Stimulated activated CD8-positive, alpha-beta memory T cell treated with anti-CD3 and anti-CD28 coated beads, Interleukin-4, amount 100 ng/mL, for 48 hours (primary cell): ENCODE measurements at places on chromosomes 2 and 18.
A peak's percentile ranks its signal among the peaks of the same experiment; 100 is the strongest.

- peak; percentile 40 for DNase-seq
These were observed 50.0 kb downstream of the CPO start for GRCh38 chr2:206989311-206989710.

DNA sequence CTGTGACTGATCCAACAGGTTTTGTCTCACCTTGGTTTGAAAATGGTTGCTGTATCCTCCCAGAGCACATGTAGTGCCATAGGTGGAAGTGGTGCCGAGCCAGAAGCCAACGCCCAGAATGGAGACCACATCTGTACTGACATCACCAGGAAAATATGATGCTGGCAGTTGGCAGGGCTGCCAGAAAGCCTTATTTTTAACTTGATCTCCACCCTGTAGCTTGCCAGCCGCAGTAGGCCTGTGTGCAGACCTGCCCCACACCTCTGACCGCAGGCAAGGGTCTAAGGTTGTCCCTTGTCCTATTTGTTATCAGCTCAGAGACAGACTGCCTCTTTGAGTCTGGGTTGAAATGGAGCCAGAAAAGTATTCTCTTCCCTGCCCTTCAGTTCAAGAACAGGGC, 123.5 kb upstream of the EML6 start:
- DNase-seq: no peak

GRCh38 chr18:31500051-31500688, 2.2 kb downstream of the DSG2 start:
- DNase-seq: no peak

GRCh38 chr2:160977376-160977775, 182.9 kb upstream of the TANK start:
- no peak for DNase-seq

GRCh38 chr18:76462326-76462694, 32.7 kb downstream of the ZNF516 start:
- no peak for DNase-seq

DNA sequence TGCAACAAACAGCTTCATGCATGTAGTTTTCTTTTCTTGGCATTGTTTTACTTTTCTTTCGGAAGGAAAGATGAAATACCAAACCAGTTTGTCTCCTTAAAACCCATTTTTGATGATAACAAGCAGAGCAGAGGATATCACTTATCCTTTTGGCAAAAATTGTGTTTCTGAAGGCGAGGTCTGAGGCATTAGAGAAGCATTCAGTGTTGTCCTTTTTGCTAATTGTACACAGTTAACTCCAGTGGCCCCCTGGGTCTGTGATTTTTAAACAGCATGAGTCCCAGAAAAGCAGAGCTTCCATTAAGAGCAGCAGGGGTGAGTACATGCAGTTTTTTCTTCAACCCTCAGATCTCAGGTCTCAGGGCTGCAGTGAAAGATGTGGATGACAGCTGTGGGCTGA, 41.3 kb downstream of the TTC39C start:
- DNase-seq: no peak

- no peak for DNase-seq
These were observed 51.9 kb downstream of the LAMA1 start for GRCh38 chr18:7065736-7066135.

DNA sequence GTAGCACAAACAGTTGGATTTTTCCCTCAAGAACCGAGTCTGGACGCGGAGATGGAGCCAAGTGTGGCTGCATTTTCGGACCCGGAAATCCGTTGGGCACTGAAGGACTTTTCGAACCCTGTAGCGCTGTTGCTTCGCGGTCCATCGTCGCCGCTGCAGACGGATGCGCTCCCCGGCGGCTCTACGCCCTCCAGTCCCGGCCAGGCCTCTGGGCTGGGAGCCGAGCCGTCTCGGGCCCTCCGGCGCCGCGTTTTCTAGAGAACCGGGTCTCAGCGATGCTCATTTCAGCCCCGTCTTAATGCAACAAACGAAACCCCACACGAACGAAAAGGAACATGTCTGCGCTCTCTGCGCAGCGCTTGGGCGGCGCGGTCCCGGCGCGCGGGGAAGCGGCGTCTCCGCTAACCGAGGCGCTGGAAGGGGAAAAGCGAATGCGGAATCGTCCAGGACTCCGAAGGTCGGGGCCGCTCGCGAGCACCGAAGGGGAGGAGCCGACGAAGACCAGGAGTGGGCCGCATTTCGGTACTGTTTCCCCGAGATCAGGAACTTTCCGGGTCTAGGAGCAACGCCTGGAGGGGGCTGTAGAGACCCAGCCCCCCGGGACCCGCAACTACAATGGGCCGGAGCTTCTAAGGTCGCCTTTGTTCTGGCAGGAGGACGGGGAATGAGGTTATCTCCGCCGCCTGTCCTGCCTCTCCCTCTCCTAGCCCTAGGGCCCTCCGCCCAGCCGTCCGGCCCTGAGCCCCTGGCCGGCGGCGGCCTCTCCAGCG, 3.2 kb downstream of the EMX1 start:
- DNase-seq: peak; percentile 56

GRCh38 chr18:53360501-53361443, 863.7 kb downstream of the MBD2 start:
- no peak for DNase-seq

DNA sequence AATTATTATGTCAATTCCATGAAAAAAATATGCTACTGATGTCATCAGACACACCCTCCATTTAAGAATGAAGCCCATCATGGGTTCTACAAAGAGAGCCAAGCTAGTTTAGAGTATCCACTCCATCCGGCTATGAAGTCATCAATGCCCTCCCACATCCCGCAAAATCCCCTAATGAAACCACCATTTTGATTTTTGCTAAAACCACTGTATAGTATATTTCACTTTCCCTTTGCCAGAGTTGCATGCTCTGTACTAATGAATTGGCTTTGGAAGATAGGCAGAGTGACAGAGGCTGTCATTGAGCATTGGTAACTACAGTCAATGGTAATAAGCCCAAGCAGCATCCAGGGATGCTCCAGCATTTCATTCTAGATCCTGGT, 118.6 kb downstream of the ANKRD44 start:
- DNase-seq: no peak

- no peak for DNase-seq
These were observed 113.7 kb downstream of the GATA6 start for GRCh38 chr18:22283116-22283395.

- no peak for DNase-seq
These were observed 156.6 kb downstream of the TMEFF2 start for GRCh38 chr2:192038110-192038509.

- no peak for DNase-seq
These were observed 376.5 kb downstream of the ALK start for GRCh38 chr2:29544917-29545316.

DNA sequence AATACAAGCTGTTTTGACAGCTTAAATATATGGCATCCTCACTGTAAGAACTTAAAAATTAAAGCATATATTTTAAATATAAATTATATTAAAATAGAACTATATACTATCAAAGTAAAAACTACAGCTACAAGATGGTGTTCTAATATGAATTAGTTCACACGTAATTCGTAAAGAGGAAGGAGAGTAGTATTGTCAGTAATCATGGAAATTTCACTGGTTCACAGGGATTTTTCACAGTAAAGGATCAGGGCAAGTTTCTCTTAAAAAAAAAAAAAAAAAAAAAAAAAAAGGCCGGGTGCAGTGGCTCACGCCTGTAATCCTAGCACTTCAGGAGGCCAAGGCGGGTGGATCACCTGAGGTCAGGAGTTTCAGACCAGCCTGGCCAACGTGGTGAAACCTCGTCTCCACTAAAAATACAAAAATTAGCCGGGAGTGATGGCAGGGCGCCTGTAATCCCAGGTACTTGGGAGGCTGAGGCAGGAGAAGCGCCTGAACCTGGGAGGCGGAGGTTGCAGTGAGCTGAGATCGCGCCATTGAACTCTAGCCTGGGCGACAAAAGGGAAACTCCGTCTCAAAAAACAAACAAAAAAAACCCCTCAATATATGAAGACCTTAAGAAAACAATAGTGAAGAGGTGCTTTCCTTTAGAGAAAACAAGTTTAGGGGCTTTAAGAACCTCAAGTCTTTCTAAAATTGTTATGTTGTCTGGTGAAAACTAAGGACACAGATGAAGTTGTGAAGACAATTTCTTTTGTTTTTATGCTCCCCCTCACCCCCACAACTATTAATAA, 32.5 kb downstream of the PNO1 start:
- no peak for DNase-seq

GRCh38 chr18:2963048-2963447, 49.9 kb downstream of the LPIN2 start:
- DNase-seq: no peak

DNA sequence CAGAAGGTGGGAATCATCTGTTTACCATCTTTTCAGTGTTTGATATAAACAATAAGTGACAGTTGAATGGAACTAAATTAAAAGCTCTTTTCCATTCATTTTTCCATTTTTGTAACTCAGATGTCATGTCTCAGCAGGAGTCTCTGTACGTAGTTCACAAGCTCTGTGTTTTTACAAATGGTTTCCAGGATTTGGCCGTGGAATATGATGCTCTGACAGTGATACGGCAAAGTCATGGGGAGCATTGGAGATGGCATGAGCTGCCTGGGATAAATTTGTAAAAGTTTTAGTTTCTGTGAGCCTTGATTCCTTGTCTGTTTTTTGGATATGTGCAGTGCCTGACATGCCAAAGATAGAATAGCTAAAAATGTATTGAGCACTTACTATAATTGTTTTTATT, 168.1 kb upstream of the SESTD1 start:
- DNase-seq: no peak

DNA sequence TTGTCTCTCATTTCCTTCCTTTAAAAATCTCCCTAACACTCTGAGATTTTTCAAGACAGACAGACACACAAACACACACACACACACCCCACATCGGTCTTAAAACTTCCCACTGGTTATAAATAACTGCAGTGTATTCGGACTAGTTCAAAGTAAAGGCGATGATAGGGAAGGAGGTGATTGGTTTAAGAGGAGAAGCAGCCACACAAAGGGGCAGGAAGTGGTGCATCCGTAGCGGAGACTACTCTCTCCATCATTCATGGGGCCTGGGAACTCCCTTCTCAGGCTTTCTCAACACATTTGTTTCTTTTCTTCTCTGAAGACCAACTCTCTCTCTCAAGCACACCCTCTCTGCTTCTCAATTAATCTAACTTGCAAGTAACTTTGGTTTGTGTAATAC, 149.1 kb upstream of the DPP10 start:
- no peak for DNase-seq

GRCh38 chr2:158131919-158132566, 30.4 kb downstream of the UPP2 start:
- no peak for DNase-seq

- DNase-seq: no peak
These were observed 129.5 kb upstream of the PELI1 start for GRCh38 chr2:64273524-64274398.

GRCh38 chr2:10223932-10224720, 78.6 kb upstream of the HPCAL1 start:
- no peak for DNase-seq
